ENCODE measurements at places on chromosomes 12 and 14.
A peak's percentile ranks its signal among the peaks of the same experiment; 100 is the strongest.

GRCh38 chr12:24798335-24798734 is 150.6 kb downstream of the BCAT1 start:
- DNase-seq, result no peak

DNA sequence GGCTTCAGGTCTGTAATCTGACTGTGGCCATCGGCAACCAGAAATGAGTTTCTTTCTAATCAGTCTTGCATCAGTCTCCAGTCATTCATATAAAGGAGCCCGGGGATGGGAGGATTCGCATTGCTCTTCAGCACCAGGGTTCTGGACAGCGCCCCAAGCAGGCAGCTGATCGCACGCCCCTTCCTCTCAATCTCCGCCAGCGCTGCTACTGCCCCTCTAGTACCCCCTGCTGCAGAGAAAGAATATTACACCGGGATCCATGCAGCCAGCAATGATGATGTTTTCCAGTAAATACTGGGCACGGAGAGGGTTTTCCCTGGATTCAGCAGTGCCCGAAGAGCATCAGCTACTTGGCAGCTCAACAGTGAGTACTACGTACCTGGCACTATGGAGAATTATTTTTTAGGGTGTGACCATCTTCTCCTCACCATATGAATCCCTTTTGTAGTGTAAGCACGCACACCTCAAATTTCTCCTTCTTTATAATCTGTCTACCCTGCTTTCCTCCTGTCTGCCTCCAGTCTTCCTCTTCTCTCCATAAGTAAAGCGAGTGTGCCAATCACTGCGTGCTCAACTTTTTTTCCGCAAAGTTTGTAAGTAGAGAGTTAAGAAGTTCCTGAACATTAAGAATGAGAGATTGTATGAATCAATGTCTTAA is at the start of gene TPH2:
TPH2 (plus strand) TSS at position 118 of the 658 bp plus-strand sequence; CDS start at position 260, 142 bp downstream.
- DNase-seq, result no peak

GRCh38 chr14:75928690-75929181 is 53.1 kb downstream of the TGFB3 start:
- DNase-seq, result no peak

DNA sequence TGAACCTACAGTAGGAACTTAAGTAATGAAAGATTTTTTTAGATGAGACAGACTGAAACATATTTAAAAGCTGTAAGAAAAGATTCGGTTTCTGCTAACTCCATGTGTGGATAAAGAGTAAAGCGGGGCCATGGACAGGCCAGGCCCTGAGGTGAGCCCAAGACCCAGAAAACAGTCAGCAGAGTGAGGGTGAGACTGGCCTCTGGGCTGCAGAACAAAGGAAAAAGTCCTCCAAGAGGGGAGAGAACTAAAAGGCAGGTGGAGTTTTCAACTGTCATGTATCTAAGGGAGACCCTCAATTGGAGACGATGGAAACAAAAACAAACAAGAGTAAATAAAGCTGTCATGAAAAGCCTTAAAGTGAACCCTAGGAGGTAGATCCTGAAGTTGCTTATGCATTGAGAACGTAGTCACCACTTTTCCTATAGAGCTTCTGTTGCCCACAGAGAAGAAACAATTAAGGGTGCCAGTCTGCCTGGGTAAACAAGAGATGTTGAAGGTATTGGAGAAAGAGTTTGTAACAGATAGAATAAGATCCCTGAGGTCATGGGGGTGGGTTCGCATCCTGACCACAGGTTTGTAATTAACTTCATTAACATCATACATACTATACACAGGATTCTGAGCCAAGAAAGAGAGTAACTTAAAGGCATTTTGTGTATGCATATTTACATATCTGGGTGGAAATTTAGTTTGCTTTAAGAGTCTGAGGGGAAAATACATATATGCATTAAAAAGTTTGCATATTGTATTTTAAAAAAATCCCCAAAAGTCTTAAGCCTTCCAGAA is 268.7 kb upstream of the PDE3A start:
- no peak for DNase-seq

DNA sequence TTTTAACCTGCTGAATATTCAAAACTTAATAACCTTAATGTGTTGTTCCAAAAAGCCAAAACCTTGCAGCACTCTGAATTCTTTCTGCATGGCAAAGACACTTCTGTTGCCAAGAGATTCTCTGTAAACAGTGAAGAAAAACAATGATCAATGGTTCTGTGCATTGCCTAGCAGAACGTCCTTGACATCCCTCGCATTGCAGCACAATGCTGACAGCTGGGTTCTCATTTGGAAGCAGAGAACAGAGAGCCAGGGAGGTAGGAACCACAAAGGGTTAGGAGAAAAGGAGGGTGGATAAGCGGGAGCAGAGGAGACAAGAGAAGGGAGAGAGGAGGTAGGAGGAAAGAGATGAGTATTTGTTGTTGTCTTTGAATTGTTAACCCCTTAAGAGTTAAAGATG is 501.1 kb downstream of the NAV3 start:
- DNase-seq, result no peak

DNA sequence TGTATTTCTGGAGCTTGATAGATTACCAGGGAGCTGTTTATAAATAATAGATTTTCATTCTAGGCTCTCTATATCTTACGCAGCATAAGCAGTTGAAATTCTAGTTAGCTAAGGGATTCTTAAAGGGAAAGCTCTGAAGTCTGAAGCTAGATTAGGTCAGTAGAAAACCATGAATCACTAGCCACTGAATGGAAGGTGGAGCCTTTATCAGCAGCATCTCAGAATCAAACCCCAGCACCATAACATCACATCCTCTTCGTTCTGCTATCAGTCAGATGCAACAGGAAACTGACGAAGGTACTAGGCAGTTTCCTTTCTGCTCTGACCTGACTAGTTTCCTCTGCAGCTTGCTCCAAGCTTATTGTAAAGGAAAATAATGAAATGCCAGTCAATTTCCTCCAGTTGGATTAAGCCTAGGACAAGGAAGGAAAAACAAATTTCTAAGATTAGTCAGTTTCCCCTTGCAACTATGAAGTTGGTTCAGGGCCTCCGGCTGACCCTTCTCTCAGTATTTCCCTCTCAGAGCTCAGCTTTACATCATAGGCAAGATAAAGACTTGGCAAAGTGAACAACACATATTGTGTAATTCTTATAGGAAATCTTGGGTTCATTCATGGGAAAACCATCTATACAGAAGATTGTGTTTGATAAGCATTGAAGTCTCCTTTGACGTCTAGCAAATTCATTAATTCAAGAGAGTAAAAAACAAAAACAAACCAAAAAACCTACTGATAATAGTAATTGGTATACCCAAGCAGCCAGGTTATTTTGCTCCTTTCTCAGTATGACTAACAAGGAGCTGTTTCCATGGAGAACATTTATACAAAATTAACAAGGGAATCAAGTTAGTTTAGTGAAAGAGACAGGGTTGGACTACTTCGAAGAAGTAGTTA is 43.4 kb upstream of the CFAP54 start:
- peak; percentile 36 for DNase-seq

GRCh38 chr14:77039285-77040058 is 11.0 kb upstream of the IRF2BPL start:
- no peak for DNase-seq

DNA sequence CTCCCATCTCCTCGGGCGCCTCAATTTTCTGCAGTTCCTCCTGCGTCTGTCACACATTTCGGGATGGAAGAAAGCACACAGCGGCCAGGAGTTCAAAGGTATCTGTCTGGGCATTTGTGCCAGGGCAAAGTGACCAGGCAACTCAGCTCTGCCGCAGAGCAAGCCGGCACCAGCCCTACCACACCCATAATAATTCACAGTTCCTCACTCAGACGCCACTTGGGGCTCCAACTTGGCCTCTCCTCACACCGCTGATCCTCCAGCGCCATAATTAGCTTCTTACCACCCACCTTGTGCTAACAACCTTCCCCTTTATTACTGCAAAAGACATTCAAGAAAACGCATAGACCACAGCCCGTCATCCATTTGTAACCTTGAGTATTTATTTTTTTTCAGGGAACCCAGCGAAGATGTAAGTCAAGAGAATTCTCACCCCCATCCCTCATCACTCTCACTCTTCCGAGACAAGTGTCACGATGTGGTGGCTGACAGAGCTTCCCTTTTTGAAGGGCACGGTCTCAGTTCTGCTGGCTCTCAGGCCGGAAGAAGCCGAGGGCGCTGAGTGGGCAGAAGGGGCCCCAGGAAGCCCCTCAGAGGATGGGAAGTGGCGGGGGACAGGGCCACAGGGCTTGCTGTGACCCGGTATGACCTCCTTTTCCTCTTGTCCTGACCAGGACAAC is 25.2 kb upstream of the NCOR2 start:
- no peak for DNase-seq

DNA sequence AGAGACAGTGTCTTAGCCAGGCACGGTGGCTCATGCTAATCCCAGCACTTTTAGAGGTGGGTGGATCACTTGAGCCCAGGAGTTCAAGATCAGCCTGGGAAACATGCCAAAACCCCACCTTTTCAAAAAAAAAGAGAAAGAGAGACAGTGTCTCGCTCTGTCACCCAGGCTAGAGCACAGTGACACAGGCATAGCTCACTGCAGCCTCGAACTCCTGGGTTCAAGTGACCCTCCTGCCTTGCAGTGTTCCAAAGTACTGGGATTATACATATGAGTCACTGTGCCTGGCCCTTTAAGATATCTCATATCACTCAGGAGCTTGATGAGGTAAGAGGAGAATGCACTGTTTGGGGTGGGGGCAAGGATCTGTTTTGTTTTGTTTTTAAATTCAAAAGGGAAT is 48.1 kb upstream of the LTBP2 start:
- DNase-seq, result no peak

DNA sequence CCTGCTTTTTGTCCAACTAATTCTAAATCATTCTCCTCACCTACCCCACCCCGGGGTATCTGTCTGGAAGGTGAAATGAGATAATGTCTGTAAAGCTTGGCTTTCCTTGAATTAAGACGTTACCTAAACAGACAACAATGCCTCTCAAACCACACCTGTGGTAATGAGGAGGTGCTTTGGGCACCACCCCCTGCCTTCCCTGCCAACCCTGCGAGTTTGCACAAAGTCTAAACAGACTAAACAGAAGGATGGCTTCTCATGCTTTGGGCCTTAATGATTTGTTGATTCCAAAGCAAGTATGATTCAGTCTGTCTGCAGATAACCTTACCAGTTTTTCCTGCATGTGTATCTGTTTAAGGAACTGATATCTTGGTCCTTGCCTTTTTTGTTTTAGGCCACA is 82.4 kb downstream of the ZFC3H1 start:
- DNase-seq, result no peak

GRCh38 chr14:60195179-60195810 is 30.1 kb upstream of the DHRS7 start:
- no peak for DNase-seq

DNA sequence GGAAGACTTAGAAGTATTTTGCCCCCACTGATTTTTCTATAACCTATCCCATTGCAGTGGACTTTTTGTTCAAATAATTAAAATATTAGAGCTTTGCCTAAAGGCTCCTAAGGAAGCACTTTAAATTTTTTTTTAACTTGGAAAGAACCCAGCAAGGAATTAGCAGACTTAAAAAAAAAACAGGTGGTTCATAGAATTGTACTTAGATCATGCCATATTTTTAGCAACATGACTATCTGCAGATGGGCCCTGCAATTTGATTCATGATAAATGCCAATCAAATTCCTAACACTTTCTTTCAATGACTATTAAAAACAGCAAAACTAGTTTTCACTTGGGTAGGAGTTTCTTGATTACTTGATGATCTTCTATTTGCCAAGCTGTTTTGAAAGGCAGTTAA is 11.5 kb downstream of the ADAMTS20 start:
- no peak for DNase-seq

GRCh38 chr12:58955849-58956248 is 35.5 kb upstream of the LRIG3 start:
- no peak for DNase-seq

DNA sequence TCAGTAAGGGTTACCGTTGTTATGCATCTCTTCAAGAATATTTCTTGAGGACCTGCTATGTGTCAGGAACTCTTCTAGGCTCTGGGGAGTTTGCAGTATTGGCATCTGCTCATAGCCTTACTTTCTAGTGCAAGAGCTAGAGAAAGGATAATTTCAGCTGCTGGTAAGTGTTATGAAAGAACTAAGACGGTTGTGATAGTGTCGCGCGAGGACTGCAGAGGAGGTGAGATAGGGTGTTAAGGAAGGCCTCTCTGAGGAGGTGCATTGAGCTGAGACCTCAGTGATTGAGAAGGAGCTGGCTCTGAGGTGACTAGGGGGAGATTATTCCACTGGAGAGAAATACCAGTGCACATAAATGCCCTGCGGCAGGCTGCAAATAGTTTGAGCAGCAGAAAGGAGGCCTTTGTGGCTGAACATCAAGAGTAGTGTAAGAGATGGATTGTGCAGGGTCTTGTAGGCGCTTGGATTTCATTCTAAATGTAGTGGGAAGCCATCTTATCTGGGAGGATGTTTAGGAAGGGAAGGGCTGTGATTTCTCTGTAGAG is 824 bp downstream of the DDX55 start:
- DNase-seq, result no peak

- peak; percentile 4 for DNase-seq
These were observed 41.1 kb downstream of the CYP46A1 start for GRCh38 chr14:99724939-99725773.

Data from activated CD4-positive, alpha-beta T cell treated with anti-CD3 and anti-CD28 coated beads for 1 hour (primary cell).